Naive thymus-derived CD8-positive, alpha-beta T cell (primary cell): ENCODE measurements at places on chromosomes 3 and 15. TPM values are rescaled to one million over a fixed set of nuclear protein-coding genes. Genes with fewer than 3 reads are reported as not detected.
A peak's percentile ranks its signal among the peaks of the same experiment; 100 is the strongest.

DNA sequence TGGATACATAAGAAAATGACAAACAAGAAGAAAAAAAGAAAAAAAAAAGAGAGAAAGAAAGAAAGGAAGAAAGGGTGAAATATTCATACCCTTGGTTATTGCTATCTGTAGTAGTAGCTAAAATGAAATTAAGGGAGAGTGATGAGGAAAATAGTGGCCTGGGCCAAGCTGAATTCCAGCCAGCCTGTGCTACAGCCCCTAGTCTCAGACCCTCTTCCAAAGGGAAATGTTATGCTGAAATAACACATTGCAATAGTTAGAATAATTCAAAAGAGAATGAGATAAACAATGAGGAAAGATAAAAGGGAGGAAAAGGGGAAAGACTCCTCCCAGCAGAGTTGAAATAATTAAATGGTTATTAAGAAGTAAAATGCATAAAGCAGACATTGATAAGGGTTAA, 268.4 kb upstream of the ROBO1 start:
- DNase-seq = no peak
- no peaks in the 10 kb centered on the region for H3K36me3 ChIP-seq
- H3K4me3 ChIP-seq = no peak overlapping the region
- no peaks in the 10 kb centered on the region for H3K4me1 ChIP-seq
- no peaks in the 10 kb centered on the region for H3K27me3 ChIP-seq

GRCh38 chr3:29871087-29871486, 590.2 kb downstream of the RBMS3 start:
- no peaks in the 10 kb centered on the region for H3K4me1 ChIP-seq
- no peak overlapping the region for H3K4me3 ChIP-seq
- H3K27ac ChIP-seq = no peak overlapping the region
- DNase-seq = no peak
- H3K27me3 ChIP-seq = peaks cover 6% of the 10 kb centered on the region

- H3K27ac ChIP-seq = peak overlapping the region; percentile 27
- peaks cover 16% of the 10 kb centered on the region for H3K27me3 ChIP-seq
- DNase-seq = no peak
Measured at GRCh38 chr3:10333349-10333650, 12.4 kb upstream of the SEC13 start.

GRCh38 chr3:13016083-13016720, 57.0 kb downstream of the IQSEC1 start:
- no peaks in the 10 kb centered on the region for H3K27me3 ChIP-seq
- DNase-seq = peak; percentile 57
- H3K4me3 ChIP-seq = peak overlapping the region; percentile 98
- H3K27ac ChIP-seq = peak overlapping the region; percentile 98

TIPIN gene
- total RNA-seq = 13.6 TPM

EDEM1 gene
- 108 TPM for total RNA-seq

DNA sequence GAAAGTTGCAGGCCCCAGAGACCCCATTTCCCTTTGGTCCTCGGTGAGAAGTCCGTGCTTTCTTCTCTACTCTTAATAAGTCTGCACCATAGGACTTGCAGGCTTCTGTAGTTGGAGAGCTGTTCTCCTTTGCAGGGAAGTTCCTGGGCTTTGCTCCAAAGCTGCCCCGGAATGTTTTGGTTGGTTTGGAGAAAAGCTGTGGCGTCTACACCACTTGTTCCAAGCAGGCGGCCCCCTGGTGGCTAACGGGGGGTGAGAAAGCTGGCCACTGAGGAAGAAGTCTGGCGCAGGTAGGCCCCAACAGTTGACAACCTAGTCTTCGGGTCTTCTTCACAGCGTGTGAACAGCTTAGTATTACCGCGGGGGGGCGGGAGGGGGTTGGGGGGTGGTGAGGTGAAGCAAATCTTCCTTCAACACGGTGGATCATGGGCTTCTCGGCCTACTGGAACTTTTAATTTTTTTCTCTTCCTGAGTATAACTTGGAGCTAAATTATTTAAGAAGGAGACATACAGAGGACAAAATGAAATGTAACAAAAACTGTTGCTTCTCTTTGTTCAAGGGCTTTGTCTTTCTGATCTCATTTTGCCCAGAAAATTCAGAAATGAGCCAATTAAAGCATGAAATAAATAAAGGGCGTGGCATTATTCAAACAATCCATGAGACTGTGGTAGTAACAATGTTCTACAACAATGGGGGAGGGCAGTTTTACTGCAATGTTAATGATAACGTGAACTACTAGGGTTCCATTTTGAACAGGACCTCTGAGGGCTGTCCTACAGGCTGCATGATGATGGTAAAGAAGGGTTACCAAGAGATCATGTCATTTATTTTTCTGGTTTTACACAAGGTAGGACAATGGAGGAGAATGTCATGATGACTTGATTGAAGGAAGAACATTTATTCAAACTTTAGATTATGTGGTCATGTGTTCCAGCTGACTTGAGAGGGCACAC, 2.2 kb upstream of the THRB start:
- no peak overlapping the region for H3K27ac ChIP-seq
- no peak for DNase-seq
- H3K4me3 ChIP-seq = no peak overlapping the region
- peaks cover 7% of the 10 kb centered on the region for H3K4me1 ChIP-seq
- H3K36me3 ChIP-seq = no peaks in the 10 kb centered on the region

DNA sequence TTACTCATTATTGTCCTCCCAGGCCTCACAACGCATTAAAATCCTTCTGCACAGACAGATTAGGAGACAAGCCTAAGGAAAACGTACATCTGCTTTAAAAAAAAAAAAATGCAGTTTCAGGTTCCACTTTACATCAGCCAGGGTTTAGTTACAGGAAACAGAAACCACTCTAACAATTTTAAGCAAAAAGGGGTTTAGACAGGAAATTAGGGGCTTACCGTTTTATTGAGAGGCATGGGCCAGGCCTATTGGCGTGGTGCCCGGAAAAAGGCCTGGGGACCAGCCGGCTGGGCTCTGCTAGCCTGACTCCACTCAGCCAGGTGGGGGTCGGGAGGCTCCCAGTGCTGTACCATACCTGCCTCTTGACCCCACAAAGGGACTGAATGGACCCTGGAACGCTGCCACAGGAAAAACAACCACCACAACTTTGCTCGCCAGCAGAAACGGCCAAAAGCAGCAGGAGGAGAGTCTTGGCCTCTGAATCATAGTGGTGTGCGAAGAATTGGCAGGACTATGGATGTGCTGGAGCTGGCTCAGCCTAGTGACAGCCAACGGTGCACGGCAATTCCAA, 124.3 kb downstream of the CHSY1 start:
- H3K27ac ChIP-seq = peak overlapping the region; percentile 92
- no peaks in the 10 kb centered on the region for H3K27me3 ChIP-seq
- DNase-seq = peak; percentile 38
- H3K4me1 ChIP-seq = peaks cover 49% of the 10 kb centered on the region
- H3K36me3 ChIP-seq = no peaks in the 10 kb centered on the region

GRCh38 chr15:79381593-79381992, 50.5 kb upstream of the MINAR1 start:
- no peaks in the 10 kb centered on the region for H3K36me3 ChIP-seq
- no peak overlapping the region for H3K27ac ChIP-seq

PIGZ gene
- 0.19 TPM for total RNA-seq

PP2D1 gene
- not detected for total RNA-seq
